ENCODE measurements at places on chromosomes 13 and 19. TPM values are rescaled to one million over a fixed set of nuclear protein-coding genes. Genes with fewer than 3 reads are reported as not detected.
A peak's percentile ranks its signal among the peaks of the same experiment; 100 is the strongest.

CFAP97D2 gene
- total RNA-seq, result not detected

DNA sequence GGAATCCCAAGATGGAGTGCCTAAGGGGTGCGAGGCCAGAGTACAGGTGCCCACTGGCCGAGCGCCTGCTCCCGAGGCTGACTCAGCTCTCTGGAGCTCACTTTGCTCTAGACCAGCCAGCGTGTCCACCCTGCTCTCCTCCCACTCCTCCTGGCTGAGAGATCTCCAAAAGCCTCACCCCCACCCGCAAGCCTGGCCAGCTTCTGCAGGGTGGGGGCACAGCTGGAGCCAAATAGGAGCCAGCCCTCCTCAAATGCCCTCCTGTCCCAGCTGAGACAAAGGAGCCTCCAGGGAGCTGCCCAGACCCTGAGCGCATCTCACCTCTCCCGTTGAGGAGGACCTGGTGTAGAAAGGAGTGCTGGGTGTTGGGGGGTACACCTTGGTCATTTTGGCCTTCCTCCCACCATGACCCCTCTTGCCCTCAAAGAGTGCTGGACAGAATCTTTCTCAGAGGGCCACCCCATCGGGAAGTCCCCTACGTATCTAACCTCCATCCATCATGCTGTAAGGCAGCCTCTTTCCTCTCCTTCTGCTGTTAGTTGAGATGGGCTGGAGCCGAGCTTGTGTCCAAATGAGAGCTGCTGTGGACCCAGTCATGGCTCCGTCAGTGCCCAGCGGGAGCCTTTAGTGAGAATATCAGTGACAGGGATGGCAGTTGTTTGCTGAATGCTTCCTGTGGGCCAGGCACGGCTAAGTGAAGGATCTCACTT lies 123.9 kb upstream of the VSTM2B start:
- no peaks in the 10 kb centered on the region for H3K27me3 ChIP-seq
- DNase-seq, result no peak
- no peaks in the 10 kb centered on the region for H3K4me1 ChIP-seq
- H3K36me3 ChIP-seq, result no peaks in the 10 kb centered on the region
- no peak overlapping the region for H3K4me3 ChIP-seq
- no peak overlapping the region for H3K27ac ChIP-seq

- no peaks in the 10 kb centered on the region for H3K27me3 ChIP-seq
- H3K4me1 ChIP-seq, result peaks cover 13% of the 10 kb centered on the region
- H3K27ac ChIP-seq, result peak overlapping the region; percentile 71
- H3K4me3 ChIP-seq, result peak overlapping the region; percentile 46
Measured at GRCh38 chr19:54209811-54210494, 9.3 kb downstream of the RPS9 start.

HAUS5 gene
- total RNA-seq, result 9.5 TPM

- H3K4me3 ChIP-seq, result no peak overlapping the region
- H3K36me3 ChIP-seq, result no peaks in the 10 kb centered on the region
- no peak overlapping the region for H3K27ac ChIP-seq
- H3K4me1 ChIP-seq, result no peaks in the 10 kb centered on the region
Measured at GRCh38 chr13:101572456-101572855, 120.0 kb downstream of the ITGBL1 start.

DNA sequence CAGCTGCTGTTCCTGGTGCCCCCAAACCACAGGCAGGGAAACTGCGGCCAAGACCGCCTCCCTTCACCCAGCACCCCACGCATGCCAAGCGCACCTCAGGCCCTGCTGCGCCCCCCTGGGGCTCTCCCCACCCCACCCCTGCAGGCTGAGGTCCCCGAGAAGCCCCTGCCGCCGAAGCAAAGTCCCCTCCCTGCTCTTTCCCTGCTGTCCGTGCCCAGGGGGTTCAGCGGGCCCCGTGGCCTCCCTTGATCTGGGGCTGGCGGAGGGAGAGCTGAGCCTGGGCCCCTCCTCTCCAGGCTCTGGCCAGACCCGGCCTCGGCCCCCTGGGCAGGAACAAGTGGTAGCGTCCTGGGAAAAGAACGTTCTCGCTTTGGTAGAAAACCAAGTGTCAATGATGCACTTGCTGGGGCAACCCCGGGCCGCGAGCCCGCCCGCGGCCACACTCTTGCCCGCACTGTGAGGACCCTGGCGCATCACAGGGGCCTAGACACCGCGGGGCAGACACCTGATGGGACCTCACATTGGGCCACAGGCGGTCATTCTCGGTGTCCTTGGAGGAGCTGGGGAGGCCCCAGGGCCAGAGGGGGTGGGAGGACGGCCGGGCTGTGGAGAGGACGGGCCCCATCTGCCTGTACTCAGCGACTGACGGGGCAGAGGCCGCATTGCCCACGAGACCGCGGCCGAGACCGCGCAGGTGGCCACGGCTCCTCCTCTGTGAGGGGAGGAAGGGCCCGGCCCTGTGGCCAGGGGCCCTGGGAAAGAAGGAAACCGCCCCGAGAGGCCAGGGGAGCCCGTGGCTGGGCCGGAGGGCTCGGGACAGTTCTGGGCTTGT lies 29.0 kb downstream of the GPX4 start:
- peaks cover 45% of the 10 kb centered on the region for H3K4me1 ChIP-seq
- no peak for DNase-seq
- no peaks in the 10 kb centered on the region for H3K36me3 ChIP-seq
- no peaks in the 10 kb centered on the region for H3K27me3 ChIP-seq
- H3K4me3 ChIP-seq, result peak overlapping the region; percentile 70
- H3K27ac ChIP-seq, result peak overlapping the region; percentile 99

GRCh38 chr13:106417467-106418110 lies 117.9 kb downstream of the EFNB2 start:
- H3K27ac ChIP-seq, result no peak overlapping the region
- no peaks in the 10 kb centered on the region for H3K36me3 ChIP-seq
- H3K4me1 ChIP-seq, result no peaks in the 10 kb centered on the region
- H3K4me3 ChIP-seq, result no peak overlapping the region
- H3K27me3 ChIP-seq, result no peaks in the 10 kb centered on the region
- no peak for DNase-seq

TPTE2 gene
- 0.33 TPM for total RNA-seq

CGB2 gene
- not detected for total RNA-seq

DNA sequence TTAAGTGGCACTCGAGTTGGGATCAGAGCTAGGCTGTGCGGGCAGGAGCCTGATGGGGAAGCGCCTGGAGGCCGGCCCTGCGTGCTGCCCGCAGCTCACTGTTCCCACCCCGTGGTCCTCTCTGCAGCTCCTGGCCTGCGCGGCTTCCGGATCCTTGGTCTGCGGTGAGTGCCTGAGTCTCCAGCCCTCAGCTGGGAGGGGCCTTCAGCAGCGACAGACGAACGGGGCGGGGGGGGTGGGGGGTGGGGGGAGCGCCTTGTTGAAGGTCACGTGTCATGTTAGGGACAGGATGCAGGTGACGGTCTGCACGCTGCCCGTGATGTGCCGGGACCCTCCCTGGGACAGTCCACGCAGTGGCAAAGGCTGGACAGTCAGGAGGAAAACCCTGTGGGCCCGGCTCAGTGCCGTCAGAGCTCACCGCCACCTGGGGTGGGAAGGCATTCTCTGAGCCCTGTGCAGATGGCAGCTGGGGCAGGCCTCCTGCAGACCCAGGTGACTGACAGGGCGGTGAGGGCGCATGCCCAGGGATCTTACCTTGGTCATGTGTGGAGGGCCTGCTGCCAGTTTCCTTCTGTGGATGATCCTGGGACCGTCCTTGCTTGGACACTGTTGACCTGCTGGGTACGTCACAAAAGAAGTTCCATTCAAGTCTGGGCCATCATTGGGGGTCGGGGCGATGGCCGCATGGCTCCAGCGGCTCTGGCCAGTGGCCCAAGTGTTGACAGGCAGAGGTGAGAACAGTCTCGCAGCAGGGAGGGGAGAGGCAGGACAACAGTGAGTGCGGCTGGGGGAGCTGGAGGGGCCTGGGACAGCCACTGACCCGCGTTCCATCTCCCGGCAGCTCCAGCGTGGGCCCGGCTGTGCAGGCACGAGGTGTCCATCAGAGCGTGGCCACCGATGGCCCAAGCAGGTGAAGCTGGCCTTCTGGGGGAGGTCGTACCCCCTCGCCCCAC lies 4.3 kb downstream of the NDUFS7 start:
- no peak for DNase-seq
- peaks cover 5% of the 10 kb centered on the region for H3K4me1 ChIP-seq
- H3K27me3 ChIP-seq, result no peaks in the 10 kb centered on the region
- H3K4me3 ChIP-seq, result no peak overlapping the region
- H3K27ac ChIP-seq, result no peak overlapping the region

ZNF20 gene
- 1.4 TPM for total RNA-seq

DNA sequence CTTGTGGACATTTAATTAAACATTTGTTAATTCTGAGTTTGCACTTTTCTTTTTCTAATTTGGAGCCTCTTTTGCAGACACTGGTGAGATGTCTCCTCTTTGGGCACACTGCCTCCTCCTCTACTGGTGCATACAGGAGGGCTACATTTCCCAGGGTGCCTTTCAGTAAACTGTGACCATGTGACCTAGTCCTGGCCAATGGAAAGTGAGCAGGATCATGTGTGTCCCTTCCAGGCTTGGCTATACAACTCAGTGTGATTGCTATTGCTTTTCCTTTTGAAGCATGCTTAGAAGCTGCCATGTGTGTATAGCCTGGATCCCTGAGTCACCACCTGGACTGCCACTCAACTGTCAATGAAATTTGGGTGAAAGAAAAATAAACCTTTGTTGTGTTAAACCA lies 4.5 kb downstream of the IZUMO2 start:
- no peaks in the 10 kb centered on the region for H3K36me3 ChIP-seq
- no peak for DNase-seq
- no peak overlapping the region for H3K4me3 ChIP-seq
- no peaks in the 10 kb centered on the region for H3K4me1 ChIP-seq
- H3K27ac ChIP-seq, result no peak overlapping the region

HIPK4 gene
- 0.16 TPM for total RNA-seq

SACS gene
- 32.4 TPM for total RNA-seq

DNA sequence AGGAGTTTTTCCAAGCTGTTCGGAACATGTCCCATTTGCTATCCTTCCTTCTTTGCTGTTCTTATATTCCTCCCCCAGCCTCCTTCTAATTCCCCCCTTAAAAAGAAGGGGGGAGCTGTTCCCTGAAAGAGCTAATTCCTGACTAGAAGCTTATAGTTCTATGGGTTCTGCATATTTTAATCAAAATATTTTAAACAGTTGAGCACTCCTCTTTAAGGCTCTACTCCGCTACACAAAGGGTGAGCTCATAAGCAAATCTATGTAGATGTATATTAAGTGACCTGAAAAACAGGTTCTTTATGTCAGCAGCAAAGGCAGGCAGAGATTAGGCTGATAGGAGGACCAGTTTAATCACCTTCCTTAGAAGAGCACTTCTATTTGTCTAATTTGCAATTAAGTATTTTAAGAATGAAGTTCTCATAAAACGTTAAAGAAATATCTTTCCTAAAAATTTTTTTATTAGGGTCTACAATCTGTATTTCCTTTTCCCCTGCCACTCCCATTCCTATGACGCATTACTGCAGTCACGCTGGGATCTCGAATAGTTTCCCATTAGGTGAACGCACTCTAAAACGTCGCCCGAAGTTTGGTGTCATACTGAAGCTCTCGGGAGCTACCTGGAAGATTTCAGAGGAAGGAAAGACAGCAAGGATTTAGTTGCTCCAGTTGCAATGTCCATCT lies 5.2 kb downstream of the EFNB2 start:
- DNase-seq, result no peak
- H3K4me3 ChIP-seq, result peak overlapping the region; percentile 51
- peaks cover 8% of the 10 kb centered on the region for H3K4me1 ChIP-seq
- H3K36me3 ChIP-seq, result no peaks in the 10 kb centered on the region

GRCh38 chr13:62512194-62513141 lies 1096.8 kb upstream of the PCDH20 start:
- peak; percentile 20 for DNase-seq
- H3K36me3 ChIP-seq, result no peaks in the 10 kb centered on the region
- no peaks in the 10 kb centered on the region for H3K4me1 ChIP-seq
- H3K27me3 ChIP-seq, result no peaks in the 10 kb centered on the region
- H3K27ac ChIP-seq, result no peak overlapping the region

- H3K36me3 ChIP-seq, result no peaks in the 10 kb centered on the region
- H3K4me3 ChIP-seq, result no peak overlapping the region
- no peak for DNase-seq
- H3K27ac ChIP-seq, result no peak overlapping the region
- H3K27me3 ChIP-seq, result no peaks in the 10 kb centered on the region
Measured at GRCh38 chr13:75579529-75579928, 29.9 kb downstream of the UCHL3 start.

DNA sequence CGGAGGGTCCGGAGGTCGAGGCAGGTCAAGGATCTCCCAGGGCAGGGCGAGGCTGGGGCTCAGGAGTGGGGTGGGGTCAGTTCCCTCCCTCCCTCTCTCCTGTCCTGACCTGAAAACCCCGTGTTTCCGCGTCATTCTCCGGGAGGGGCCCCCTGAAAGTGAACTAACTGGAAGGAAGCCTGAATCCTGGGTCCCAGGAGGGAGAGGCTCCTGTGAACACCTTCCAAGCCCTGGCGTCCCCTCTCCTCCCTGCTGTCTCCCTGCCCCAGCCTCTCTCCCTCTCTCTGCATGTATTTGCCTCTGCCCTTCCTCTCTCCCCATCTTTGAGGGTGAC lies 741 bp upstream of the CADM4 start:
- DNase-seq, result no peak
- no peaks in the 10 kb centered on the region for H3K4me1 ChIP-seq
- H3K4me3 ChIP-seq, result peak overlapping the region; percentile 40
- H3K36me3 ChIP-seq, result no peaks in the 10 kb centered on the region

NCR1 gene
- total RNA-seq, result 0.33 TPM

- H3K27me3 ChIP-seq, result no peaks in the 10 kb centered on the region
- H3K4me3 ChIP-seq, result no peak overlapping the region
- H3K36me3 ChIP-seq, result no peaks in the 10 kb centered on the region
- H3K27ac ChIP-seq, result no peak overlapping the region
- H3K4me1 ChIP-seq, result no peaks in the 10 kb centered on the region
Measured at GRCh38 chr13:110576070-110576394, 14.5 kb upstream of the RAB20 start.

ADAMTS10 gene
- 68.2 TPM for total RNA-seq

DNA sequence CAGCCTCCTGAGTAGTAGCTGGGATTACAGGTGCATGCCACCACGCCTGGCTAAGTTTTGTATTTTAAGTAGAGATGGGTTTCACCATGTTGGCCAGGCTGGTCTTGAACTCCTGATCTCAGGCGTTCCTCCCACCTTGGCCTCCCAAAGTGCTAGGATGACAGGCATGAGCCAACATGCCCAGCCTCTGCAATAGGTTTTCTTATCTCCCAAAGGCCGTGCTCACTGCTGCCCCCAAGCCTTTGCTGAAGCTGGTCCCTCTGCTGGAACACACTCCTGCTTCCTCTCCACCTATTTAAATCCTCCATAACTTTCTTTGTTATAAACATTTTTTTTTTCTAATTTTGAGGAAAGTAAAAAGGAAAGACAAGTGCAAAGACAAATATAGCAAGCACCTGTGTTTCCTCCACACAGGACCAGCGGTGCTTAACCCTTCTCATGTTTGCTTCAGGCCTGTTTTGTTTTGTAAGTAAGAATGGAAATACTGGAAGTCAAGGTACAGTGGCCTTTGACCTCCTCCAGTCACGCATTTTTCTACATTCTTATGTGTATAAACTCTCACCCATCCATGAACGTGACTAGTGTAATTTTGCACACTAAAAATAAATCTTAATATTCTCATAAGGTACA lies 14.5 kb upstream of the TNFAIP8L1 start:
- DNase-seq, result no peak
- H3K36me3 ChIP-seq, result no peaks in the 10 kb centered on the region
- H3K27ac ChIP-seq, result no peak overlapping the region
- no peak overlapping the region for H3K4me3 ChIP-seq
- H3K27me3 ChIP-seq, result peaks cover 15% of the 10 kb centered on the region
- no peaks in the 10 kb centered on the region for H3K4me1 ChIP-seq

UPF1 gene
- total RNA-seq, result 83.6 TPM
